ENCODE measurements at places on chromosomes 12 and 14. TPM values are rescaled to one million over a fixed set of nuclear protein-coding genes. Genes with fewer than 3 reads are reported as not detected.

- H3K4me1 ChIP-seq, result peaks cover 39% of the 10 kb centered on the region
These were observed 559 bp upstream of the CKAP4 start for GRCh38 chr12:106248312-106248845.

GRCh38 chr12:79001404-79001803 is 136.8 kb downstream of the SYT1 start:
- no peak for DNase-seq
- no peaks in the 10 kb centered on the region for H3K4me1 ChIP-seq
- H3K36me3 ChIP-seq, result no peaks in the 10 kb centered on the region
- no peaks in the 10 kb centered on the region for H3K27me3 ChIP-seq
- H3K27ac ChIP-seq, result no peak overlapping the region

DNA sequence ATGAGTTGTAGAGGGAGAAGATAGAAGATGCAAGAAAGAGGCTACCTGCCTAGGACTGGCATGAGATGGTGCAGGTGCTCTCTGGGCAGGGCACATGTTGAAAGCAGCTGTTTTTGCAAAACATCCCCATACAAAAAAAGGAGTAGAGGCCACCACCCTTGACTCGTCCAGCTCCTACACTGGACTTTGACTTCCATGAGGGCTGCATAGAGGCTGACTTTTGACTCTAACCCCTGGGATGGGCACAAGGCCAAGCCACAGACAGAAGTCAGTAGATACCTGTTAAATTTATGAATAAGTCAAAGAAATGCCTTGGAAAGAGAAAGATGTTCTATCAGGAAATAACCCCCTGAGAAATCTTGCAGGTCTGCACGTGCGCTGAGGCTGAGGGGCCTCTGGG is 1139.1 kb upstream of the TMEM132C start:
- H3K4me1 ChIP-seq, result no peaks in the 10 kb centered on the region
- DNase-seq, result no peak
- no peaks in the 10 kb centered on the region for H3K27me3 ChIP-seq
- no peaks in the 10 kb centered on the region for H3K36me3 ChIP-seq

- H3K4me1 ChIP-seq, result peaks cover 33% of the 10 kb centered on the region
- no peaks in the 10 kb centered on the region for H3K36me3 ChIP-seq
- peak; percentile 12 for DNase-seq
- H3K27ac ChIP-seq, result peak overlapping the region; percentile 68
- H3K27me3 ChIP-seq, result no peaks in the 10 kb centered on the region
These were observed 156.3 kb downstream of the TMX1 start for GRCh38 chr14:51396222-51396815.

DNA sequence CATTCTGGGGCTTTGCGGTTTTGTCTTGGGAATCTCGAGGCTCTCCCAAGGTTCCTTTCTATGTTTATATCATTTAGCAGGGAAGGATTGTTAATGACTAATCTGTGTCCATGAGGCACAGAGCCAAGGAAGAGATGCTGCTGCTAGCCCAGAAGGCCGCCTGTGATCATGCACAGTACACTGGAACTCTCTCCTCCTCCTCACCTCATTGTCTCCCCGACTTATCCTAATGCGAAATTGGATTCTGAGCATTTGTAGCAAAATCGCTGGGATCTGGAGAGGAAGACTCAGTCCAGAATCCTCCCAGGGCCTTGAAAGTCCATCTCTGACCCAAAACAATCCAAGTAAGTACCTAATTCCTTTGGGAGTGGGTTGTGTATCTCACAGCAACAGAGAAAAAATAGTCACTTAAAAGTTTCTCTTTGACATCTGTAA is at the start of gene NR1H4:
Gene NR1H4, plus strand, starts transcription at position 151 of the 435 bp plus-strand sequence. CDS start 19,458 bp downstream, outside the sequence.
- no peak within 1 kb of the TSS for H3K4me3 ChIP-seq
- no peak for DNase-seq
- no peaks in the 10 kb centered on the region for H3K4me1 ChIP-seq
- no peaks in the 10 kb centered on the region for H3K27me3 ChIP-seq

GRCh38 chr14:58797010-58797429 is 159.3 kb downstream of the DACT1 start:
- H3K36me3 ChIP-seq, result no peaks in the 10 kb centered on the region
- no peak overlapping the region for H3K27ac ChIP-seq
- no peak overlapping the region for H3K4me3 ChIP-seq
- H3K4me1 ChIP-seq, result peaks cover 3% of the 10 kb centered on the region
- no peaks in the 10 kb centered on the region for H3K27me3 ChIP-seq
- no peak for DNase-seq

The DLK1 gene
- total RNA-seq, result 5.1 TPM

The ENDOU gene
- total RNA-seq, result not detected

DNA sequence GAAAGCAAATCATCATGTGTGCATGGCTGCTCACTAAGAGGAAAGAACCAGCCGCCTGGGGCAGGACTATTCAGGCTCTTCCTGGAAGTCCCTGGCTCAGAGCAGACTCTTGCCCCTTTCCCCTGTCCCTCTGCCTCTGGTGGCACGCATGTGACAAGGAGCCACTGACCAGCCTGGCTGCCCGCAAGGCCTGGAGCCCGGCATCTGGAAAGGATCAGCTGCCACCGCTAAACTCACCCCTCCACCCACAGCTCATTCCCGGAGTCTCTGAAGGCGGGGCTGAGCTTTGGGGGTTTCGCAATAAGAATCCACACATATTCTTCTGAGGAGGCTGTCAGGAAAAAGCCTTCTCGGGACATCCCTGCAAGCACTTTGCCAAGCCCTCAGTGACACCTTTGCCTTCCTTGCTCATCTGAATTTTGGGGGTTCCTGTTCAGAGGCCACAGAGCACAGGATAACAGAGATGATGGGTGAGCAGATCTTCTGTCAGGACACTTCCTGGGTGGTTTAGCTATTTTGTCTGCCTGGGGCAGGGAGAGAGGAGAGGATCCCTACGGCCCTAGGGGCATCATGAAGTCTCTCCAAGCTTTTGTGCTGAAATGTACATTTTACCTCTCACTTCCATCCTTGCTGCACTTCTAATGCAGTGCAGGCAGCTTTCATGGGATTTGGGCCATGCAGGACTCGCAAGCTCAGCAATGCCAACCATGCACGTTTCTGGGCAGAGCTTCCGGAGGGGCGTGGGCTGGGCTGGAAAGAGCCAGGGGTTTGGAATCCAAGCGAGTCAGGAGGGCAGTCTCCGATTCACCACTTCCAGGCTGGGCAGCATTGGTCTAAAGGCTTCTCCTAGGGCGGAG is 124.8 kb upstream of the MAP1LC3B2 start:
- no peak overlapping the region for H3K4me3 ChIP-seq
- H3K27me3 ChIP-seq, result peaks cover 3% of the 10 kb centered on the region
- no peak overlapping the region for H3K27ac ChIP-seq
- H3K4me1 ChIP-seq, result peaks cover 11% of the 10 kb centered on the region

DNA sequence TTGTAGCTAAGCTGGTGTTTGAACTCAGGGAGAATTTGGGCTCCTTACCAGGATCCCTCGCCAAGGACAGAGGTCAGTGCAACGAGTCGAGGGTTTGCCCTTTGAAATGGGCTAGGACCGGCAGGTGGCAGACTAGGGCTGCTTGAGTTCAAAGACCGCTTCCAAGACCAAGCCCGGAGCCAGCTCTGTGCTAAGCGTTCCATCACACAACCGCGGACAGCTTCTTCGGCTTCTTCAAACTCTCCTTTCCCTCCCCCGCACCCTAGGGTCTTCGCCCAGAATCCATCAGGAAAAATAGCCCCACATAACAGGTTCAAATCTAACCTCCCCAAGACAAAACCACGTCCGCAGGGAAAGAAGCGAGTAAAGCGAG is 705 bp upstream of the FLVCR2 start:
- H3K36me3 ChIP-seq, result no peaks in the 10 kb centered on the region
- DNase-seq, result peak; percentile 83
- peak overlapping the region; percentile 92 for H3K27ac ChIP-seq
- no peaks in the 10 kb centered on the region for H3K27me3 ChIP-seq
- H3K4me1 ChIP-seq, result peaks cover 26% of the 10 kb centered on the region

DNA sequence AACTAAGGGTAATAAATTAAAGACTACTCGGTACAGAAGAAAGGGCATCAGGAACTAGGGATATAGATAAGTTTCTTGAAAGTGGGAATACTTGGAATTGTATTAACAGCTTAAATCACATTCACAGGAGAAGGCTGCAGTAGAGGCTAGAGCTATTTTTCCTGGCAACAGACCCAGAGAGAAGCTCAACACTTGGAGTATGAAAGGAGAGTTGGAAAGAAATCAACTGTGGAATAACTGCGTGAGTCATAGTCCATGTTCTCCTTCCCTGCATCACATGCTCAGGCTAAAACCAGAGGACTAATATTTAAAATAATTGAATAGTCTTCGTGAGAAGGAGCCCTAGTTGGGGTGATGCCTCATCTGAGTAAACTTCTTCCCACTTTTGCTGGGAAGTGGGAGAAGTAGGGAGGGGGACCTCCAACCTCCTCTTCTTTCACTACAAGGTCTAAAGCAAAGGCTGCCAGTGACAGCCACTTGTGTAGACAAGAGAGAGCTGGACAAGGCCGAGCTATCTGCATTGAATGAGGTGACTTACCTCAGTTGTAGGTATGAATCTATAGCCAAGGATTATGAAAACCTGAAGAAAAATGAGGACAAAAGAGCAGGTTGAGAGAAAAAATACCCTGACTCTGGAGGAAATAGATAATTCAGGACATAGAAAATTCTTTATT is 32.7 kb downstream of the DYRK2 start:
- H3K36me3 ChIP-seq, result no peaks in the 10 kb centered on the region
- no peak overlapping the region for H3K4me3 ChIP-seq
- peaks cover 15% of the 10 kb centered on the region for H3K4me1 ChIP-seq
- H3K27ac ChIP-seq, result peak overlapping the region; percentile 86
- H3K27me3 ChIP-seq, result no peaks in the 10 kb centered on the region
- DNase-seq, result peak; percentile 43
